ENCODE measurements at places on chromosomes 2 and 18.

GRCh38 chr2:219627103-219628100 lies at the start of gene SLC4A3:
TSS of gene SLC4A3 (plus strand) at chr2:219627630. CDS start at chr2:219627993, 363 bp downstream.
- H3K27ac ChIP-seq = peak within 1 kb of the TSS; percentile 76
- DNase-seq = no peak
- peaks cover 4% of the 10 kb centered on the region for H3K4me1 ChIP-seq
- H3K36me3 ChIP-seq = no peaks in the 10 kb centered on the region

- H3K27me3 ChIP-seq = no peaks in the 10 kb centered on the region
- no peak for DNase-seq
- H3K36me3 ChIP-seq = no peaks in the 10 kb centered on the region
- no peaks in the 10 kb centered on the region for H3K4me1 ChIP-seq
Measured at GRCh38 chr2:54960164-54960563, 90.1 kb downstream of the RTN4 start.

- H3K4me1 ChIP-seq = no peaks in the 10 kb centered on the region
- H3K27ac ChIP-seq = no peak overlapping the region
- no peak overlapping the region for H3K4me3 ChIP-seq
Measured at GRCh38 chr18:76354348-76354747, 140.7 kb downstream of the ZNF516 start.

- no peaks in the 10 kb centered on the region for H3K4me1 ChIP-seq
- no peak overlapping the region for H3K27ac ChIP-seq
- no peaks in the 10 kb centered on the region for H3K27me3 ChIP-seq
- H3K4me3 ChIP-seq = no peak overlapping the region
Measured at GRCh38 chr2:168030862-168031624, 216.4 kb downstream of the STK39 start.

DNA sequence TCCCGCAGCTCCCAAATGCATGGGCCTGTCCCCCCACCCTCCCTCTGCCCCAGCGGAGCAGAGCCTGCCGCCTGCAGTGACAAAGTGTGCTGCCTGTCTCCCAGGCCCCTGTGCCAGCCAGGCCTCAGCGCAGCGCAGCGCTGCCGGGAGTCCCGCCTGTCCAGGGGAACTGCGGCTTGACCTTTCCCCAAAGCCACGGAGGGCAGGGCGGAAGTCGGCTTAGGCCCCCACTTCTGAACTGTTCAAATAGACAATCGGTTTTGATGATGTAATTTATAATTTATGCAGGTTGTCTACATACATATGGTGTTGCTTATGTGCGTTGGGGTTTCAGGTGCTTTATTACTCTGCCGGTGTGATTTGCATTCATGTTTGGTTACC lies 7.1 kb downstream of the GBX2 start:
- H3K36me3 ChIP-seq = no peaks in the 10 kb centered on the region
- H3K4me1 ChIP-seq = peaks cover 10% of the 10 kb centered on the region
- H3K27ac ChIP-seq = no peak overlapping the region

DNA sequence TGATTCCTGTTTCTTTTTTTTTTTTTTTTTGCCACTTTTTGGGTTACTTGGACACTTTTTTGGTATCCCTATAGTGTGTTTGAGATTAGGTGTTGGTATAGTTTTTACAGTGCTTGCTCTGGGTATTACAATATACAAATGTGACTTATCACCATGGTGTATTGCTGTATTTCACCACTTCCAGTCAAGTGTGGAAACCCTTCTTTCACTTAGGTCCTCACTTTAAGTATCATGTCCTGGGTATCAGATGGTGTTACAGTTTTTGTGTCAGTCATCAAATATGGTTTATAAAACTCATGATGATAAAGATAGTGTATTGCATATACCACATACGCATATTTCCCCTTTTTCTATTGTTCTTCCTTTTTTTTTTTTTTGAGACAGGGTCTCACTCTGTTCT lies 1.8 kb downstream of the ATP9B start:
- H3K27me3 ChIP-seq = no peaks in the 10 kb centered on the region
- DNase-seq = no peak
- H3K36me3 ChIP-seq = no peaks in the 10 kb centered on the region
- no peak overlapping the region for H3K4me3 ChIP-seq
- H3K4me1 ChIP-seq = peaks cover 15% of the 10 kb centered on the region

DNA sequence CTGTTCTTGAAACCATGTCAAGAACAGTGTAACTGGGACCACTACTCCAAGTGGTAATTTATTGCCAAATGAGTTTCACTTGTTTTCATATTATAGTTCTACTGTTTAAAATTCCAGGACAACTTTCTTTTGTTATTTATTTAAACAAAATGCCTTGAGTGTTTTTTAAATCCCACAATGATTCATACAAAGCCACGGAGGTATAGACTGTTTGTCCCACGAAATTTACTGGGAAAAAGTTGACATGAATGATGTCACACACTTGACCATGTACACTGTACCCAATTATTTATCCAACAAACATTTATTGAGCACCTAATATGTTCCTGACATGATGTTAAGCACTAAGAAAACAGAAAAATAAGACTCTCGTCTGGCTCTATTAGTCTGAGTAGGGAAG lies 243.9 kb upstream of the SIX2 start:
- no peaks in the 10 kb centered on the region for H3K36me3 ChIP-seq
- no peaks in the 10 kb centered on the region for H3K4me1 ChIP-seq
- no peak overlapping the region for H3K27ac ChIP-seq
- no peak for DNase-seq
- no peak overlapping the region for H3K4me3 ChIP-seq

DNA sequence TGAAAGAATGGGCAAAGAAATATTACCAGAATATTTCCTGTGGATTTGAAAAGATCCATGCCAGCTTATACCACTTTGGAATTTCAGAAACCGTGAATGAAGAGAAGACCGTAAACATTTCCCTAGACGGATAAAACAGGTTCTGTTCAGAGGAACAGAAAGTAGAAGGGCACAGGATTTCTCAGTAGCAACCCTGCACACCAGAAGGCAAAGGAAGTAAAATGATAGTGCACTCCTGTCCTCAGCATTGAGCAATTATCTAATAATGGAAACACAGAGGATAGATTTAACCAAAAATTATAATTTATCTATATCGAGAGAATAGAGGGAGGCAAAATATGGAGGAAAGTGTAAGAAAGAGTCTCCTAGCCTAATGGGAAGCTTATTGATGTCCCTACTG lies 87.0 kb upstream of the ITGA6 start:
- DNase-seq = no peak
- no peaks in the 10 kb centered on the region for H3K27me3 ChIP-seq
- no peaks in the 10 kb centered on the region for H3K36me3 ChIP-seq
- H3K4me3 ChIP-seq = no peak overlapping the region
- H3K4me1 ChIP-seq = peaks cover 9% of the 10 kb centered on the region

- no peak overlapping the region for H3K4me3 ChIP-seq
- no peaks in the 10 kb centered on the region for H3K36me3 ChIP-seq
- no peak overlapping the region for H3K27ac ChIP-seq
- peak; percentile 65 for DNase-seq
Measured at GRCh38 chr2:157327621-157328500, 2.2 kb upstream of the ERMN start.

DNA sequence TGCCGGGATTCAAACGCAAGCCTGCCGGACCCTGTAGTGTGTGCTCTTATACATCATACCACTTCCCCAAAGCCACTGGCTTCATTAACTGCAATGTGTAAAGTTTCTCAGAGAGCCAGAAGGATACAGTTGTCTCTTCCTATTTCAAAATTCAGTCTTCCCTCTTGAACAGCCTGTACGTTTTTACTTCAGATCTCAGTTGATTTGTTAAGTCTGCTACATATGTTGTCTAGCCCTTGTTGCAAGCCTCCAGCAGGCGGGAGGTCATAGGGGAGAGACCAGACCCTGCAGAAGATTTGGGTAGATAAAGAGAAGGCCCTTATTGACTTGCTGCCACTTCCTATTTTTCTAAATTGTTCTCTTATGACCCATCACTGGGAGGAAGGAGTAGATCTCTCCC lies 56.2 kb downstream of the ARHGEF33 start:
- peaks cover 28% of the 10 kb centered on the region for H3K4me1 ChIP-seq
- H3K36me3 ChIP-seq = no peaks in the 10 kb centered on the region
- H3K4me3 ChIP-seq = no peak overlapping the region
- DNase-seq = no peak
- H3K27me3 ChIP-seq = no peaks in the 10 kb centered on the region

GRCh38 chr2:169803480-169803879 lies 4.8 kb downstream of the SSB start:
- no peak for DNase-seq
- H3K36me3 ChIP-seq = peaks cover 49% of the 10 kb centered on the region
- H3K4me1 ChIP-seq = peaks cover 2% of the 10 kb centered on the region
- H3K27ac ChIP-seq = no peak overlapping the region

GRCh38 chr2:178478439-178479274 lies at the start of gene FKBP7:
TSS of gene FKBP7 (minus strand) at chr2:178478600. CDS start at chr2:178478499, 101 bp downstream.
- H3K4me3 ChIP-seq = peak within 1 kb of the TSS; percentile 92
- peaks cover 10% of the 10 kb centered on the region for H3K4me1 ChIP-seq
- no peaks in the 10 kb centered on the region for H3K36me3 ChIP-seq
- H3K27me3 ChIP-seq = no peaks in the 10 kb centered on the region
- peak within 1 kb of the TSS; percentile 64 for H3K27ac ChIP-seq

DNA sequence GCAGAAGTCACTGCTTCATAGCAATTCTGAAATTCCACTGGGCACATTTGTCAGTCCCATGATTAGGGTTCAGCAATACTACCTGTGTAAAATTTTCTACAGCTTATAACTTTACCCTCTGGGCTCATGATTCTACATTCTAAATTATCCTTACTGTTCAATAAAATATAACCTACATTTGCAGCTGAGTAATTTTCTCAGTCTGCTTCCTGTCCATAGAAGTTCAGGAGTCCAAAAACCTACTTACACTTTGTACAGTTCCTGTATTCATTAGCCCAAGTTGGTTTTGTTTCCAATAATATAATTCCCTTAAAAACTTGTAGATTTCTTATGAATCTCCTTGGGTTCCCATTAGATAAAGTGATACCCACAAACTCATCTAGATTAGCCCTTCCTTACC lies 295.3 kb downstream of the SP3 start:
- H3K4me3 ChIP-seq = no peak overlapping the region
- no peak for DNase-seq
- no peaks in the 10 kb centered on the region for H3K4me1 ChIP-seq
- H3K27me3 ChIP-seq = no peaks in the 10 kb centered on the region
- no peaks in the 10 kb centered on the region for H3K36me3 ChIP-seq

DNA sequence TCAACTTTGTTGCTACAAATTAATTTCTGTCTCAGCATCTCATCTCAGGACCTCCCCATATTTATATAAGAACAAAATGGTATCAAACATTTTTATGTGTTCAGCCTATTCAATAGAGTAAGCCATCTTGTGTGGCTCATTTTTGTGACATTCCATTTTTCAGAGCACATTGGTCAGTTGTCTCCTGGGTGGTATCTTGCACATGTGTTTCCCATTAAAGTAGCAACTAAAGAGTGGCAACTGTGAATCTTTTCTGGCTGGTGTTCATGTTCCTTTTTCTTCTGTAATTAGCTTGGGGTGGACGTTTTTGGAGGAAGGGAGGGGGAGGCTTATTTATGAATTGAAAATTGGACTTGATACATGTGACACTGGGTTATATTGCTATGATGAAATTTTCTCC lies 45.4 kb upstream of the EFEMP1 start:
- no peak overlapping the region for H3K27ac ChIP-seq
- no peaks in the 10 kb centered on the region for H3K36me3 ChIP-seq
- H3K27me3 ChIP-seq = no peaks in the 10 kb centered on the region
- DNase-seq = no peak
- no peak overlapping the region for H3K4me3 ChIP-seq

DNA sequence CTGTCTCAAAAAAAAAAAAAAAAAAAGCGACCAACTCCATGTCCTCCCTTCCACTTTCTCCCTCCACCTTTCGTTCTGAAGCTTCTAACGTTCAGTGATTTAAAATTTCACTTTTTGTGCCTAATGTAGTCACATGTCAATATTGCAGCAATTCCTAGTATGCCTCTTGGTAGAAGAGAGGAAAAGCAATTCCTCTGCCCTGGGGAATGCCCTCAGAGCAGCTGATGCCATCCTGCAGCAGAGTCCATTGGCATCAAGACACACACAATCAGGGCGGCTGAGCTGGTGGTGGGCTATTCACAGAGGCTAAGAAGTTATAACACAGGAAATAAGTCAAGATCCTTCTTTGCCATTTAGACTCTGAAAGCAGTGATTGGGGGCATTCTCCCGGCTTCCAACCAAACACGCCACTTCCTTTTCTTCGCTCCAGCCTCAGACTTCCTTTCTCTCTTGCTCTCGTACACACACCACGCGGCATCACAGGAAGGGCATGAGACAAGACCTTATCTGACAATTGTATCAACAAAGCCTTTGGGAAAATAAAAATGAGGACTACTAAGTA lies 71.9 kb downstream of the MOGAT1 start:
- H3K27me3 ChIP-seq = no peaks in the 10 kb centered on the region
- no peak for DNase-seq
- H3K27ac ChIP-seq = no peak overlapping the region
- H3K36me3 ChIP-seq = no peaks in the 10 kb centered on the region
- no peak overlapping the region for H3K4me3 ChIP-seq

DNA sequence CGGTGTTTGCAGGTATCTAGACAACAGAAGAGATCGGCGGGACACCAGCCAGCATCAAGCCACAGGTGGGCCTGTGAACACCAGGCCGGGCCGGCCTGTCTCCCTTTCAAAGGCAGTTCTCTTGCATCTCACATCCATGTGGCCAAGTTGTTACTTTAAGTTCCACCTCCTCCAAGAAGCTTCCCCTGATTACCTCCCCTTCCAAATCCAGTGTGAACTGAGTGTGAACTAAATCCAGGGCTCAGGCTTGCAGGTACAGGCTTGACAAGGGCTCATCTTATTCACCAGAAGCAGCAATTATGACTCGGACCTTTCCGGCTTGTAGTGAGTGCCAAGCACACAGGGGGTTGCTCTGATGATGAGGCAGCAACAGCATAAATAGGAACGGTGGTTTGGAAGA lies 3.9 kb downstream of the CRACDL start:
- H3K27ac ChIP-seq = no peak overlapping the region
- peaks cover 5% of the 10 kb centered on the region for H3K4me1 ChIP-seq
- DNase-seq = no peak
- no peaks in the 10 kb centered on the region for H3K27me3 ChIP-seq
- no peaks in the 10 kb centered on the region for H3K36me3 ChIP-seq
- no peak overlapping the region for H3K4me3 ChIP-seq

DNA sequence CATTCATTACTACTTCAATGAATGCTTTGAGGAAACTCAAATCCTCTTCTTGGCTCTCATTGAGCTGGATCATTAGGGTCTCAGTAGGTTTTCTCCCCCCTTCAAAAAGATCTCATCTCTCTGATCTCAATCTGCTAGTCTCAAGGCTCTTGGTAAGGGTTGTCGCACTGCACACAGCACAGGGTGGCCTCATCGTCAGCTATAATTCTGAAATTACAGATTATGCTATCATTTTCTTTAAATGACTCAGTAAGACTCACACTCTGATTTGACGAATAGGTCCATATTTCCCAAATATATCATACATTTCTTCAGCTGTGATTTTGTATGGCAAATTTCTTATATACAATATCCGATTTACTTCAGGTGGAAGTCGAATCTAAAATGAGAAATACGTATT lies 2.3 kb downstream of the SF3B6 start:
- peaks cover 4% of the 10 kb centered on the region for H3K4me1 ChIP-seq
- no peak for DNase-seq
- no peak overlapping the region for H3K4me3 ChIP-seq
- no peak overlapping the region for H3K27ac ChIP-seq
- peaks cover 25% of the 10 kb centered on the region for H3K36me3 ChIP-seq
- no peaks in the 10 kb centered on the region for H3K27me3 ChIP-seq

GRCh38 chr2:148548716-148549400 lies 95.7 kb upstream of the EPC2 start:
- no peaks in the 10 kb centered on the region for H3K4me1 ChIP-seq
- no peaks in the 10 kb centered on the region for H3K36me3 ChIP-seq
- no peak overlapping the region for H3K4me3 ChIP-seq
- H3K27ac ChIP-seq = no peak overlapping the region

- H3K36me3 ChIP-seq = no peaks in the 10 kb centered on the region
- no peak for DNase-seq
- peaks cover 24% of the 10 kb centered on the region for H3K27me3 ChIP-seq
Measured at GRCh38 chr2:120421830-120422175, 75.9 kb downstream of the INHBB start.

Measured in HCT116 (cell line).